Renal cortical epithelial cell (primary cell): ENCODE measurements at places on chromosomes 5 and 9. TPM values are rescaled to one million over a fixed set of nuclear protein-coding genes. Genes with fewer than 3 reads are reported as not detected.

GRCh38 chr5:31641059-31641458, 2.1 kb downstream of the PDZD2 start:
- no peak for DNase-seq

DNA sequence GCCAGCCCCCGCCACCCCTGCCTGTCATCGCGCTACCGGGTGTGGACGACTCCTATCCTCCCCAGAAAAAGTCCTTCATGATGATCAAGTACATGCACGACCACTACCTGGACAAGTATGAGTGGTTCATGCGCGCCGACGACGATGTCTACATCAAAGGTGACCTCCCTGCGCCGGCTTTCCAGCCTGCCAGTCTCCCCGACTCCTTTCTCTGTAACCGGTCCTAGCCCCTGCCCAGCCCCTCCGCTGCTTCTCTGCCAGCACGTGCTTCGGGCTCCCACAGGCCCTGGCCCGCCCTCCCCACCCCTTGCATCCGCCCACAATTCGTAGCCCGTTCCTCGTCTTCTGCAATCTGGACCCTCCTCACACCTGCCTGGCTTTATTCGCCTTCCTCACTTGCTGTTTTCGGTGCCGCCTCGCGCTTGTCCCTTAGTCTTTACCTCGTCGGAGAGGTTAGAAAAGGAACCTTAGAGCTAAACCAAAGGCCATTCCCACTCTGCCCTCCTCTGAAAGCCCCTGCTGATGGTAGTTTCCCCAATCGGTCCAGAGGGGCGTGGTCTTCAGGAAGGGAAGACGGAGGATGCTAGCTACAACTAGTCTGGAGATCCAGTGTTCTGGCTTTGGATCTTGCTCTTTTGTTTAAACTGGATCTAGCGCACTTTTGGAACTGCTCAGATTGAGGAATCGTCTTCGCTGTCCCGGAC, 1.4 kb downstream of the CHSY3 start:
- DNase-seq: no peak

DNA sequence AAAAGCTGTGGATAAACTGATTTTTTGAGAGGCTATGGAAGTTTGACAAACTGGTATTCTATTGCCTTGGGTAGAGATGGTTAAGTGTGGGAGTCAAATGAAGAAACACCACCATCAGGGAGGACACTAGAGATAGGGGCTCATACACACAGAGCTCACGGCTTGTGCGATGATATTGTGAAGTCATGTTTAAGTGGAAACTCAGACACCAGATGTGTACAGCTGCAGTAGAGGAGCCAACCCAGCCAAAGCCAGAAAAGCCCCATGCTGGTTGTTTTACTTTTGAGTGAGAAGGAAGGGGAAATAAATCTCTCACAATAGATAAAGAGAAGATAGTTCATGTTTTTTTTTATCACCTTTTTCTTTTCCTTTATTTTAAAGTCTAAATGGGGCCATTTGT, 377.7 kb downstream of the DMRT2 start:
- no peak for DNase-seq

DNA sequence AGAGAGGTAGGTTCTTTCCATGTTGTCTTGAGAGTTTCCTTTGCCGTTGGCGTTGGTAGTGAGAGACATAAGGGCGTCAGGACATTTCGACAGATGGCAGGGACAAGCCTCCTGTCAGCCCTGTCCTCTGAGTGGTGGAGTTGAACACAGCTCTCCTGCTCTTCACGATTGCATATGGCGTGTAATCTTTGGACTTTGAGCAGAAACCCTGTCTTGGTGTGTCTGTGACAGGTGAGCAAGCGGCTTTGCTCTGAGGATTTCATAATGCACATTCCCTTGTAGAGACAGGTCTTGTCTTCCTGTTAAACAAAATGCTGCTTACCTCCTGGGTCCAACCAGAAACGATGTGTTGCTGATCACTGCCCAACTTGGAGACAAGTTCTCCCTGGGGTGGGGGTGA, 146.5 kb downstream of the NXNL2 start:
- DNase-seq: no peak

DNA sequence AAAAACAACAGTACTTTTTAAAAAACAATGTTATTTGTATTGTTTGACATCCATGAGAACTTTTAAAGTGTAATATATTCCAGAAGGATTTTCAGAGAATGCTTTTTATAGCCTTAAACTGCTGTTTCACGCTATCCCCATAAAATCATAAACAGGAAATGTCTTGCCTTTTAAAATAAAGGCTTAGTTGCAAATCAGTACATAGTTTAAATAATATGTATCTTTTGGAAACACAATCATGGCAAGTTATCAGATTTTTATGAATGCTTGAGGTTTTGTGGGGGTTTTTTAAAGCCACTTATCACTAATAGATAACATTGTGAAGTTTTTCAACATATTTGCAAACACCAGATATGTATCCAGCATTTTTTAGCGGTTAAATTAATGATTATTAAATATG, 37.2 kb upstream of the F2RL2 start:
- no peak for DNase-seq

CARTPT gene
- not detected in 2 replicates for total RNA-seq
